Stomach (tissue), 19 donors: ENCODE measurements at places on chromosomes 5 and 9. TPM values are rescaled to one million over a fixed set of nuclear protein-coding genes. Genes with fewer than 3 reads are reported as not detected.

The PIP5K1B gene
- 3.2 TPM for polyA plus RNA-seq

The TSSK1B gene
- not detected for polyA plus RNA-seq

The SUSD1 gene
- 1.7 TPM for polyA plus RNA-seq

The GDA gene
- polyA plus RNA-seq = 0.35 TPM

The NEUROG1 gene
- polyA plus RNA-seq = not detected

The OR1J2 gene
- not detected for polyA plus RNA-seq

The C5orf52 gene
- polyA plus RNA-seq = not detected

The SNX18 gene
- polyA plus RNA-seq = 14.2 TPM

The SNCAIP gene
- 0.83 TPM for polyA plus RNA-seq

The GPX3 gene
- 232 TPM for polyA plus RNA-seq

The CCDC192 gene
- polyA plus RNA-seq = not detected

The ECSCR gene
- 10.0 TPM for polyA plus RNA-seq
